ENCODE measurements at places on chromosomes 16 and 17.

DNA sequence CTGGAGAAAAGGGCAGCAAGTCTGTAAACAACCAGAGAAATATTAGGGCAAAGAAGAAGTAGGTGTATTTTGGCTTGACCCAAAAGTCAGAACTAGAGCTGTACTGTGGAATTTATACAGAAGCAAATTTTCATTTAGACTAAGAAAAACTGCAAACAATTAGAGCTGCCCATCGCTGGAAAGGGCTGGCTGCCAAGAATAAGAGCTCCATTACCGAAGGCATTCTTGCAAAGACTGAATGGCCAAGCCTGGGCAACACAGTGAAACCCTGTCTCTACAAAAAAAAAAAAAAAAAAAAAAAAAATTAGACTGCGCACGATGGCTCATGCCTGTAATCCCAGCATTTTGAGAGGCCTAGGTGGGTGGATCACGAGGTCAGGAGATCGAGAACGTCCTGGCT lies 53.9 kb upstream of the TMC5 start:
- no peak for DNase-seq

DNA sequence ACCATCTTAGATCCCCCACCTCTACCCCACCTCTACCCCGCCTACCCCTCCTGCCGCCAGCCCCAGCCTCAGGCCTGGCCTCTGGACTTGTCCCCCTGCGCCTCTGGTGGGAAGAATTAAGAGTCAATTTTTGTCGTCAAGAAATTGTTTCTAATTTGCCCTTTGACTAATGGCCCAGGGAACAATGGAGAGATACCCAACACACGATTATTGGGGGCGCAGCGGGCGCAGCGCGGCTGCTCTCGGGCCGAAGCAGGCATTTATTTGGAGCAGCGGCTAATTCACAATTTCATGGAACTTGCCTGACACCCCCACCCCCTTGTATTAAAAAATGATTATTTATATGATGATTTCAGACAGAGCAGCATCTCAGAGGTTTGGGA lies 4.4 kb upstream of the BAHCC1 start:
- DNase-seq, result no peak

DNA sequence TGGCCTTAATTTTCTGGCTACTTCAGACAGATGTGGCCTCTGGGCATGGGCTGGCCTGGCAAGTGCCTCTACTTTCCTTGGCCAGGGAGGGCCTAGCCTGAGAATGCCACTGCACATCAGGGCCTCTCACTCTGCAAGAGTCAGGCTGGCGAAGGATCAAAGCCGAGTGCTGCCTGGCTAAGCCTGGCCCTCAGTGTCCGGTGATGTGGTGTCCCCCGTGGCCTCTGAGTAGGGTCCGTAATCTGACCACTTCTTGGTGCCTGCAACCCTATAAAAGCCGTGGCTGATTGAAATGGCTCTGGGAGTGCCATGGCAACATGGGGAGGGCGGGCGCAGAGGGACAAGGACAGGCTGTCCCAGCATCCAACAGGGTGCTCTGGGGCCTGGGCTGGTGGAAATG lies 30.2 kb downstream of the TBX4 start:
- no peak for DNase-seq

DNA sequence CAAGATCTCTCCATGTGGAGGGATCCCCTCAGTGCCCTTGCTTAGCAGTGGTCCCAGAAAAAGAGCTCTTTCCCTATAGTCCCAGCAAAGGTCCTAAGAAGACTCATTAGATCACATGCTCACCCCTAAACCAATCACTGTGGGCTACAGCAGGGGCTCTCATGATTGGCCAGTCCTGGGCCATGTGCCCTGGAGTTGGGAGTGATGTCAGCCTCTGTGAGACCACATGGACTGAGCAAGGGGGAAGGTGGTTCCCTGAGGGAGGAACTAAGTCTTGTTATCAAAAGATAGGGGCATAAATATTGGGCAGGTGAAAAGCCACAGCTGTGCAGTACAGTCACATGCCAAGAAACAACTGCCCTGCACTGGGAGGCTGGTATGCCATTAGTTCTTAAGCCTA lies 51.3 kb downstream of the SCNN1B start:
- DNase-seq, result no peak

DNA sequence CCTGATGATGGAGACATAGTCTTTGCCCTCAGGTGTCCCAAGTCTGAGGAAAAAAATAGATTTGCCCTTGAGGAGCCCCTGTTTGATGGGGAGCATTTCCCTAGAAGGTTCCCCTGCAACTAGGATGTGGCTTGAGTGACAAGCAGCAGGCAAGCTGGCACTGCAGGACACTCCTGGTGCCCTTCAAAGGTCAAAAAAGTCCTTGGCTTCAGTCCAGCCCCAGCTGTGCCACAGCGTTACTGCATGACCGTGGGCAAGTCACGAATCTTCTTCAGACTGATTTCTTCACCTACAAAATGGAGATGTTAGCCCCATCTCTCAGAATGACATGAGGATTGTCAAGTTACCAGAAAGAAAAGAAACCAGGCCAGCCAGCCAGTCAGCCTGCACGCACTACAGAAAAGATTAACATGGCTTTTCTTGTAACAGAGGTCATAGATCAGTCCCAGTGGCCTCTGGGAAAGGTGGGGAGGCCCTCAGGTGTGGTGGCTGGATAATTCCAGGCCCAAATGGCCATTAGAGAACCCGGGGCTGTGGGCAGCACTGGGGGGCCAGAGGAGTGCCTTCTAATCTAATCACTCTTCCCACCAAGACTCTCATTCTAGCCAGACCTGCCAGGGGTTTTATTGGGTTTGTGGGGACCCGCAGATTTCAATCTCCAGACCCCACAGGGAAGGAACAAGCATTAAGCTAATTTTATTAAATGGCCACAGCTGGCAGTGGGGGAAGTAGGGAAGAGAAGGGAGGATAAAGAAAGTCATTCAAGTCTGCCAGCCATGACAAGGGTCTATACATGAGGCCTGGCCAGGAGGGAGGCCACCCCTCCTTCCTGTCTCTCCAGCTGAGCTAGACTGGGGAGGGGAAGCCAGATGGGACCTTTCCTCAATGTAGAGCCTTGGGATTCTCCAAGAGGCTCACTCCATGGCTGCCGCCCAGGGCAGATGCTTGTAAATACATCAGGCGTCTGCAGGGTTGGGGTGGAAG lies 9.7 kb upstream of the KIF18B start:
- peak; percentile 98 for DNase-seq

DNA sequence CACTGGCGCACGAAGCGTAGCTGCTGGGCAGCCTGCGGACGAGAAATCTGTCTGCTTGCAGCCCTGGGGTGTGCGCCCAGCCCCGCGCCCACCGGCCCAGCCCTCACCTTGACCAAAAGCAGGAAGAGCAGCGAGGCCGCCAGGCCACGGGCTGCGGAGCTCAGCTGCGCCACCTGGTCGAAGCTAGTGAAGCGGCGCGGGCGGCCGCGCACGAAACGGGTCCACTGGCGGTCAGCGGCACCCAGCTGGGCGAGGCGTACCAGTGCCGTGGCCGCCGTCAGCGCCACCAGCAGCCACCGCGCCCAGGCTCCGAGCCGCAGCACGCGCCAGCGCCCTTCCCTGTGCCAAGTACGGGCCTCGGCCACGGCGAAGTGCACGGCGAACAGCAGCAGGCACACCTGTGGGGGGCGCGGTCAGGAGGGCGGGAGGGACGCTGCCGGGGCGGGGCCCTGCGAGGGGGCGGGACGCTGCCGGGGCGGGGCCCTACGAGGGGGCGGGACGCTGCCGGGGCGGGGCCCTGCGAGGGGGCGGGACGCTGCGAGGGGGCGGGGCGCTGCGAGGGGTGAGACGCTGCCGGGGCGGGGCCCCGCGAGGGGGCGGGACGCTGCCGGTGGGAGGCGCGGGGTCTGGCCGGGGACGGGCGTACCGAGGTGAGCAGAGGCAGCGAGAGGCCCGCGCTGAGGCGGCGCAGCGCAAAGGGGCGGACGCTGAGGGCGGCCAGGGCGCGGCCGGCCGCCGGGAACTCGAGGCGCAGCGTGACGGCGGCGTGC lies 43.2 kb downstream of the TSC2 start:
- DNase-seq, result no peak

- peak; percentile 29 for DNase-seq
These were observed 47.3 kb upstream of the CMIP start for GRCh38 chr16:81397058-81397878.

- DNase-seq, result no peak
These were observed 12.0 kb downstream of the USP36 start for GRCh38 chr17:78828470-78829185.

DNA sequence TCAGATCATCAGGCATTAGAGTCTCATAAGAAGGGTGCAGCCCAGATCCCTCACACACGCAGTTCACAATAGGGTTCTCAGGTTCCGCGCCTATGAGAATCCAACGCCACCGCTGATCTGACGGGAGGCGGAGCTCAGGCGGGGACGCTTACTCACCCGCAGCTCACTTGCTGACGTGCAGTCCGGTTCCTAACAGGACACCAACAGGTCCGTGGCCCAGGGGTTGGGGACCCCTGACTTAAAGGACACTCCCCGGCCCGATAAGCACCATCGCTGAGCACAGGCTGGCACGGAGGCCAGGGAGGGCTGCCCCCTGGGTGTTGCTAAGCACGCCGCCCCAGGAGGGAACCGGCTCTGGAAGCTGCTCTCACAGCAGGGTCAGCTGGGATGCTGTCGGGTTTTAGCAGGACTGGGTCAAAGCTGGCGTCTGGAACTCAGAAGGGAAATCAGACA lies 30.1 kb upstream of the BAHCC1 start:
- no peak for DNase-seq

DNA sequence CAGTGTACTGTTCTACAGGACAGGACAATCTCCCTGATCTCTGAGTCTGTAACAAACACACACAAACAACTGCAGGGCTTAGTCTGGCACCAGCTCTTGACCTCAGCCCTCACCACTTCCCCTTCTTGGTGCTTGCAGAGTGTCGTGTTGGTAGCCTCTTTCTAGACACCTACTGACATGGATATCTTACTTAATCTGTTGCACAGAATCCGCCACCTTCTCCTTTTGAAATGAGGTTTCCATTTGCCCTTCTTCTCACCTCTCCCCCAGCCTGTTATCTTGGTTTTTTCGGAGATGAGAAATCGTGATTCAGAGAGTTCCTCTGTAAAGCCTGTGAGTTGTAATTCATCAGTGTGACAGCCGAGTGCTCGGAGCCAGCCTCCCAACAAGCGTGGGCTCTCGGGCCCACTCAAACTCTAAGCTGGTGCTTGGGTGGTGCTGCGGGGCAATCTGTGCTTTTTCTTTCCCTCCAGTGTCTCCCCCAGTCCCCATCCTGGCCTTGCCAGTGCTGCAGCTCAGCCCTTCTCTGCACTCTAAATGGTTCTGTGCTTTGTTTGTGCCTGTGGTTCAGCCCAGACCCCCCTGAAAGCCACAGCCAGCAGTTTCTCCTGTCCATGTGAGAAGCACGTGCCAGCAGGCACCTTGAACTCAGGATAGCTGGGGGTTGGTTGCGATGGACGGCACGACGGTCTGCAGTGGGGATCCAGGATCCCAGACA lies 28.1 kb downstream of the KIAA0513 start:
- no peak for DNase-seq

DNA sequence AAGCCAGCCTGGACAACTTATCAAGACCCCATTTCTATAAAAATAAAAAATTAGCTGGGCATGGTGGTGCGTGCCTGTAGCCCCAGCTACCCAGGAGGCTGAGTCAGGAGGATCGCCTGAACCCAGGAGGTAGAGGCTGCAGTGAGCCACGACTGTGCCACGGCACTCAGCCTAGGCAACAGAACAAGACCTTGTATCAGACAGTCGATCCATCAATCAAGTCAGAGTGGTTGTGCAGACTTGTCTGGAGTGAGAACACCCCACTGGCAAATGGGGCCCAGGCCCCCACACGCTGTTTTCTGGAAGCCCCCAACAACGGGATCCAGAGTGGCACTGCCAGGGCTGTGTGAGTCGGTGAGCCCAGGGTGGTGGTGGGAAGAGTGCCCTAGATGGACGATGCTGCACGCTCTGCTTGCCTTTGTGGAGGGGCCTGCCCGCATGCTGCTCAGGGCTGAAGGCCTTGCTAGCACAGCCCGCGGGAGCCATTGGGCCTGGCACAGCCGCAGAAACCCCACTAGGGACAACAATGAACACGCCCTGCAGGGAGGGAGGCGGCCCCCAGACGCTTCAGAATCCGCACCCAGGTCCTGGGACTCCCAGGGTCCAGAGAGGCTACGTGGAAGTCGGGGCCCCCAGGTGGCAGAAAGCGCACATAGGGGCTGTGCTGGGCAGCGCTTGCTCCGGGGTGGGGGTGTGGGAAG lies 80.1 kb upstream of the GNG13 start:
- no peak for DNase-seq

DNA sequence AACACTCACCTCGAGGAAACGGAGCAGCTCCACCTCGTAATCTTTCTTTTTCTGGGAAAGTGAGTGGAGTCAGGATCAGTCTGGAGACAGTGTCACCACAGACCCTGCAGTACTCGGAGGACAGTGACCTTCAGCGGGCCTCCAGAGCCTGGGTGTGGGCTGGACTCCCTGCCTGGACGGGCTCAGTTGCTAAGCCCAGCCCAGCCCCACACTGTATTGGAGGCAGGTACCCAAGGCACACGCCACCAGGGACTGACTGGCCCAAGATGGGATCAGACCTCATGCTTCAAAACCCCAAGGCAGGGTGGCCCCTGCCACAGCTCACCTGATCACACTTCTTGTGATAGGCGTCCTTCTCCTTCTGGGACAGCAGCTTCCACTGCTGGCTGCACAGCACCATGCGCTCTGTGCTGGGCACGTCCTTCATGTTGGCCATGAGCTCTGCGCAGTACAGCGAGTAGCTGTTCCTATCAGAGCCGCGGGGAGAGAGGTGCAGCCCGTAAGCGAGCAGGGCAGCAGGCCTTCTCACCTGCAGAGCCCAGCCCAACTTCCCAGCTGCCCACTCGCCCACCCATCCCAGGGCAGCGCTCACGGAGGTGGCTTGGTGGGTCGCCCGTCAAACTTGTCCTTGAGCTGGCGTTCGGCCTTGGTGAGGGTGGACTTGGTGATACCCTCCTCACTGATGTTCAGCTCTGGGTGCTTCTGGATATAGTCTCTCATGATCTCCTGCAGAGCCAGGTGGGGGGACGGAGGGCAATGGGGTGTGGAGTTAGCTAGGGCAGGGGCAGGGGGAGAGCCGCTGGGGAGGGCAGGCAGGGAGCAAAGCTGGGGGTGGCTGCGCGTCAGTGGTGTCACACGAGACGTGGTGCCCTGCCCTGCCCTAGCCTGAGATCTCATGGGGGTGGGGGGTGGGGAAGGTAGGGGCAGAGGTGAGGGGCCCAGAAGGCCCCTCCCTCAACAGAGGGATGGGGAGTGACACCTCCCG lies 7.9 kb downstream of the UBTF start:
- DNase-seq, result no peak
